Astrocyte (in vitro differentiated cells and primary cell): ENCODE measurements at places on chromosomes 2 and 18.
A peak's percentile ranks its signal among the peaks of the same experiment; 100 is the strongest.

DNA sequence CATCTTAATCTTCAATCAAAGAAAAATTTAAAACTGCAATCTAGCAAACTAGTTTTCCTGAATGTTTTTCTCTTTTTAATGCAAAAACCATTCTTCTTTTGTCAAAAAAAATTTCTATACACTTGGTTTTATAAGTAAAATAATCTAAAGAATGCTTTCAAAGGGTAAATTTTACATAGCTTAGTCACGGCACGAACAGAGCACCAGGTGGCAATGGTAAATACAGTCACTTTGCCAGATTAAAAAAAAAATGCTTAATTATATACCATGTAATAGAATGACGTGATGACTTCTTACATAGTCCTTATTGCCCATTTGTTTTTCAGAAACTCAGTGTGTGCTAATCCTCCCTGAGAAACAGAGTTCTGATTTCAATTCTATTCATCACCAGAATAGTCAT, 10.4 kb downstream of the FEZ2 start:
- no peaks in the 10 kb centered on the region for H3K27me3 ChIP-seq
- H3K4me3 ChIP-seq, result no peak overlapping the region
- peaks cover 34% of the 10 kb centered on the region for H3K36me3 ChIP-seq
- no peak for DNase-seq
- no peak overlapping the region for H3K27ac ChIP-seq
- H3K4me1 ChIP-seq, result no peaks in the 10 kb centered on the region

DNA sequence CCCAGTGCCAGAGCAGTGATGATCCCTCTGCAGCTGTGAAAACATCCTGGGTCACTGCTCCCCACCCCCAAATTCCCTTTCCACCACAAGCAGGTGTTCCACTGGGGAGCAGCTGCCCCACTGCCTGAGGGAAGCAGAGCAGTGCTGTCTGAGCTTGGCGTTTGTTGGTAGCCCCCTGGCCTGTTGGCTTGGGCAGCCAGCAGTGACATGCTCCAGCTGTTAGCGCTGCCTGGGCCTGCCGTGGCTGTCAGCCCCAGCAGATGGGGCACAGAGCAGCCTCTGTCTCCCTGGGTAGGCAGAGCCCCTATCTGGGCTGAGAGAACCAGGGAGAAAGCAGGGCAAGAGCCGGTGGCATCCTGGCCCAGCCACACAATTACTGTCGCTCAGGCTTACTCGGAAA, 247.7 kb downstream of the GLI2 start:
- H3K36me3 ChIP-seq, result peaks cover 15% of the 10 kb centered on the region
- H3K4me3 ChIP-seq, result no peak overlapping the region
- H3K4me1 ChIP-seq, result no peaks in the 10 kb centered on the region
- no peak overlapping the region for H3K27ac ChIP-seq
- no peaks in the 10 kb centered on the region for H3K27me3 ChIP-seq

GRCh38 chr2:238561230-238561629, 134.5 kb downstream of the ASB1 start:
- no peaks in the 10 kb centered on the region for H3K27me3 ChIP-seq
- H3K4me1 ChIP-seq, result no peaks in the 10 kb centered on the region
- H3K4me3 ChIP-seq, result no peak overlapping the region
- peak; percentile 3 for DNase-seq
- H3K27ac ChIP-seq, result no peak overlapping the region

DNA sequence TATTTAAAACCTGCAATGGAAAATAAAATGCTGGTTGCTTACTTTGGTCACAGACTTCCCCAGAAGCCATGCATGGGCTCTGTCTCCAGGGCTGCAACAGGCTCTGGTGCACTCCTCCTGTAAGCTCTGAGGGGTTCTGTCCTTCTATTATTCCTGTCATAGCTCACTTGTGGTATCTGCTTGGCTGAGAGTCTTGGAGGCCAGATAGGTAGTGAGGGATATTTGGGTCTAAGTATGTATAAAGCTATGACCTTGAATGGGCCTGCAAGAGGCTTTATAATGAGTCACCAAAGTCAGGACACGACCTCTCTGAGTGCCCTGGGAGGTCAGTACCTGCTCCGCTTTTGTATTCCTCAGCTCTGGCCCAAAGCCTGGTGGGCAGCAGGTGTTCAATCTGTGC, 141.6 kb upstream of the CAPN13 start:
- no peak for DNase-seq
- no peaks in the 10 kb centered on the region for H3K36me3 ChIP-seq
- H3K27ac ChIP-seq, result no peak overlapping the region
- H3K4me1 ChIP-seq, result no peaks in the 10 kb centered on the region
- no peak overlapping the region for H3K4me3 ChIP-seq
- H3K27me3 ChIP-seq, result no peaks in the 10 kb centered on the region

DNA sequence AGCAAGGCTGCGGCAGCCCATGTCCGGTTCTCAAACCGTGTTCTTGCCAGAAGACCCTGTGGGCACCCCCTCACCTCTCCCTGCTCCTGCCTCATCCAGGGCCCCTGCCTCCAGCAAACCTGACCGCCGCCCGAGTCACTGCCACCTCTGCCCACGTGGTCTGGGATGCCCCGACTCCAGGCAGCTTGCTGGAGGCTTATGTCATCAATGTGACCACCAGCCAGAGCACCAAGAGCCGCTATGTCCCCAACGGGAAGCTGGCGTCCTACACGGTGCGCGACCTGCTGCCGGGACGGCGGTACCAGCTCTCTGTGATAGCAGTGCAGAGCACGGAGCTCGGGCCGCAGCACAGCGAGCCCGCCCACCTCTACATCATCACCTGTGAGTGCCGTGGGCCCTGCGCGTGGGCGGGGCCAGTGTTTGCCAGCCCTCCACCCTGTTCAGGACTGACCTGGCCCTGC, 32.2 kb downstream of the MTERF4 start:
- no peaks in the 10 kb centered on the region for H3K4me1 ChIP-seq
- DNase-seq, result no peak
- no peak overlapping the region for H3K4me3 ChIP-seq
- H3K27ac ChIP-seq, result no peak overlapping the region
- no peaks in the 10 kb centered on the region for H3K27me3 ChIP-seq

DNA sequence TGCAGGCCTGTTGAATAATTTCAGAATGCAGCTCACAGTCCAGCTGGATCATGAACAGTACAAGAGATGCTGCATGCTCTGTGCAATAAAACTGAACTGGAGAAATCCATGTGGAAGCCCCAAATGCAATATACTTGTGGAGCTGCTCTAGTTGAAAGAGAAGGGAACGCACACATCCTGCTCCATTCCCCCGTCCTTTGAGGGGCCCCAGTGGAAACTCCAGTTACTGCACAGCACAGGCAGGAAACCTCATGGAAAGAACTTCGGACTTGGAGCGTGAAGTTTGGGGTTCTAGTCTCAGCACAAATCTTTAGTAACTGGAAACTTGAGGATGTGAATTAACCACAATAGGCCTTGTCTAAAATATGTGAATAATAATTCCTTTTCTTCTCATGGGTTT, 73.2 kb downstream of the PLA2R1 start:
- no peak for DNase-seq
- no peaks in the 10 kb centered on the region for H3K4me1 ChIP-seq
- H3K27me3 ChIP-seq, result no peaks in the 10 kb centered on the region

GRCh38 chr2:238475034-238475433, 48.3 kb downstream of the ASB1 start:
- no peaks in the 10 kb centered on the region for H3K36me3 ChIP-seq
- DNase-seq, result no peak
- H3K4me3 ChIP-seq, result no peak overlapping the region

DNA sequence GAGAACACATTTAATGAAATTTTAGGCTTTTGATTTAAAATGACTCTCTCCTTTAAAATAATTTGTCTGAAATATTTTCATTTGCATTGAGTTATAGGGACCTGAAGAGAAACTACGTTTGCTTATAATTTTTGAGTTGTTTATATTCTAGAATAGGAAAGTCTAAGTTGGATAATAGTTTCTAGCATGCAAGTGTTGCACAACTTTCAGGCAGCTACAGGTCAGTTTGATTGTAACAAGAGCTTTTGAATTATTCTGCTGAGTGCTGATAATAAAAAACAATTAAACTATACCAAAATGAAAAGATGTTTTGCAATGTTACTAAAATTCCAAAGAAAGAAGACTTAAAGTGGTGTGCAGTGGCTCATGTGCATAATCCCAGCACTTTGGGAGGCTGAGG, 71.0 kb downstream of the PDE1A start:
- no peaks in the 10 kb centered on the region for H3K27me3 ChIP-seq
- H3K27ac ChIP-seq, result no peak overlapping the region
- DNase-seq, result no peak
- no peaks in the 10 kb centered on the region for H3K36me3 ChIP-seq

GRCh38 chr2:6212491-6212890, 520.3 kb downstream of the SOX11 start:
- H3K36me3 ChIP-seq, result no peaks in the 10 kb centered on the region
- H3K4me1 ChIP-seq, result no peaks in the 10 kb centered on the region
- DNase-seq, result no peak
- no peak overlapping the region for H3K27ac ChIP-seq

GRCh38 chr2:118857677-118858484, 10.4 kb upstream of the EN1 start:
- H3K27me3 ChIP-seq, result peaks cover 81% of the 10 kb centered on the region
- H3K4me3 ChIP-seq, result no peak overlapping the region
- no peak for DNase-seq

GRCh38 chr2:49241501-49241900, 87.2 kb upstream of the FSHR start:
- no peak overlapping the region for H3K4me3 ChIP-seq
- no peak for DNase-seq
- H3K27ac ChIP-seq, result no peak overlapping the region
- no peaks in the 10 kb centered on the region for H3K4me1 ChIP-seq
- no peaks in the 10 kb centered on the region for H3K27me3 ChIP-seq
- no peaks in the 10 kb centered on the region for H3K36me3 ChIP-seq

DNA sequence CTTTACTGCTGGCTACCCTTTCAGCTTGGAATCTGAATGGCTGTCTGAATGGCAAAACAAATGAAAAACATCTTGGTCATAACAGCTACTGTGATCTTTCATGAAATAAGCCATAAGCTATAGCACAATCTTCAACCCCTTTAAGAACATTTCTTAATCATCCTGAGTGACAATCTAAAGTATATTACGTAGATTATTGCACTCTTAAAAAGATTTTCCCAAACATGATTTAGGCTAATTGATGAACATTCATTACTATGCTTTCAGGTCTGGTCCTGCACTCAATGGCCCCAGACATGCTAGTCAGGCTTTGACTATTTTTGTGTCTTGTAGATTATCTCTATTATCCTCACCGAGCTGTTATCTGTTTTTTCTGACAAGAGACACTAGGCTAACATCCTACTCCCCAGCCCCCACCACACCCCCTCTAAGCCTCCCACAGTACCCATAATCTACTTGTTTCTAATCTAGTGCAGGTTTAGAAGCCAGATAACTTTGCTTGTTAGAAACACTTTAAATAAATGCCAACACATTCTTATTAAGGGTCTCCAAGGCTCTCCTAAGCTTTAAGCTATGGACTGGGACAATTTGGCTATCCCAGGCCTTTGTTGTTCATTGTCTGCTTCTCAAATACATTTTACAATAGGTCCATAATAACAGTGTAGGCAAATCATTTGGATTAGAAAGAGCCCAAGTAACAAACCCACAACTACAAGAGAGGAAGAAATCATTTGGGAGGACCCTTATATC, 4.2 kb downstream of the SMAD2 start:
- no peak overlapping the region for H3K4me3 ChIP-seq
- H3K36me3 ChIP-seq, result no peaks in the 10 kb centered on the region
- DNase-seq, result no peak
- H3K27ac ChIP-seq, result no peak overlapping the region

GRCh38 chr2:214674278-214674677, 135.2 kb downstream of the BARD1 start:
- no peak for DNase-seq
- no peaks in the 10 kb centered on the region for H3K4me1 ChIP-seq
- H3K27me3 ChIP-seq, result no peaks in the 10 kb centered on the region
- no peak overlapping the region for H3K4me3 ChIP-seq
- no peaks in the 10 kb centered on the region for H3K36me3 ChIP-seq

DNA sequence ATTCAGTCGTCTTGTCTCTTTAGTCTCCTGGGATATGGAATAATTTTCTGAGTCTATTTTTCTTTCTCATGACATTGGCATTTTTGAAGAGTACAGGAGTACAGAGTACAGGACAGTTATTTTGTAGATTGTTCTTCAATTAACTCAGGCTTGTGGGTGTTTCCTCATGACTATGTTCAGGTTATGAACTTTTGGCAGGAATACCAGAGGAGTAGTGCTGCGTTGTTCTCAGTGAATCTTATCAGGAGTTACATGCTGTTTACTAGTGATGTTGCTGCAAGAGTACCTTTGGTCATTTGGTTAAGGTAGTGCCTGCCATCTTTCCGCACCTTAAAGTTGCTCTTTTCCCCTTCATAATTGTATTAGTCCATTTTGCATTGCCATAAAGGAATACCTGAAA, 41.3 kb upstream of the AGFG1 start:
- no peak overlapping the region for H3K27ac ChIP-seq
- H3K4me1 ChIP-seq, result no peaks in the 10 kb centered on the region
- no peak overlapping the region for H3K4me3 ChIP-seq
- DNase-seq, result no peak
- H3K36me3 ChIP-seq, result no peaks in the 10 kb centered on the region

- H3K4me1 ChIP-seq, result no peaks in the 10 kb centered on the region
- no peak overlapping the region for H3K27ac ChIP-seq
- no peaks in the 10 kb centered on the region for H3K27me3 ChIP-seq
- no peak for DNase-seq
These were observed 54.4 kb upstream of the ZNF397 start for GRCh38 chr18:35186291-35187034.

DNA sequence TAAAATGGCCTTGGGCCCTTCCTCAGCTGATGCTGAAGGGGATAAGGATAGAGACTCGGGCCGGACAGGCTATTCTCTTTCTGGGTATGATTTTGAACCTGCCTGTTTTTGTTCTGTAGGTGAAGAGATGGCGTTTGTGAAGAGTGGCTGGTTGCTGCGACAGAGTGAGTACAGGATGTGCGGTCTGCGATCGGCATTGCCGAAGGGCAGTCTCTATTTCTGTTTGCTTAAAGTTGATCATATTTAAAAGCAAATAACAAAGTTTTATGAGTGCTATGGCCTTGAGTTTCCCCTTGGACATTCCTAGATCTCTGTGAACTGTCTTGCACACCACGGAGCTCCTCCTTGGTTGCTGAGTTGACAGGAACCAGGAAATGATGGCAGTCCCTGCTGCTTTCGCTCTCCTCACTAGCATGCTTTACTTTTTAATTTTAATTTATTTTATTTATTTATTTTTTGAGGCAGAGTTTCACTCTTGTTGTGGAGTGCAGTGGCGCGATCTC, 15.7 kb downstream of the PLEKHB2 start:
- no peak overlapping the region for H3K27ac ChIP-seq
- peaks cover 9% of the 10 kb centered on the region for H3K36me3 ChIP-seq
- no peaks in the 10 kb centered on the region for H3K27me3 ChIP-seq
- DNase-seq, result no peak
- H3K4me3 ChIP-seq, result no peak overlapping the region

DNA sequence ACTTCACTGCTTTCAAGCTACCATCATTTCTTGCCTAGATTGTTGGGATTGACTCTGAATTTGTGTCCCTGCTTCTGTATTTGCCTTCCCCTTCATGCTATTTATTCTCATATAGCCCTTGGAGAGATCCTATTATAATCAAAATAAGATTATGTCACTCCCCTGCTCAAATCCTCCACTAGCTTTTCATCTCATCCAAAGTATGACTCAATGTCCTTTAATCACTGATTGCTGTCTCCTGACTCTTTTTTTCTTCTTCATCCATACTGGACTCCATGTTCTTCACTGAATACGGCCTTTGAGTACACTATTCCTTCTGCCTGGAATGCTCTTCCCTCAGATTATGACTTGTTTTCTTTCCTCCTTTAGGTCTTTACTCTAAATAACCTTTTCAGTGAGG, 5.0 kb downstream of the RBKS start:
- H3K4me1 ChIP-seq, result peaks cover 24% of the 10 kb centered on the region
- peak; percentile 26 for DNase-seq
- peak overlapping the region; percentile 1 for H3K27ac ChIP-seq
- H3K27me3 ChIP-seq, result no peaks in the 10 kb centered on the region
- H3K4me3 ChIP-seq, result no peak overlapping the region
